Activated naive CD4-positive, alpha-beta T cell treated with anti-CD3 and anti-CD28 coated beads, Interleukin-2, amount 50 U/mL, for 16 hours (primary cell): ENCODE measurements at places on chromosomes 1 and 21.

DNA sequence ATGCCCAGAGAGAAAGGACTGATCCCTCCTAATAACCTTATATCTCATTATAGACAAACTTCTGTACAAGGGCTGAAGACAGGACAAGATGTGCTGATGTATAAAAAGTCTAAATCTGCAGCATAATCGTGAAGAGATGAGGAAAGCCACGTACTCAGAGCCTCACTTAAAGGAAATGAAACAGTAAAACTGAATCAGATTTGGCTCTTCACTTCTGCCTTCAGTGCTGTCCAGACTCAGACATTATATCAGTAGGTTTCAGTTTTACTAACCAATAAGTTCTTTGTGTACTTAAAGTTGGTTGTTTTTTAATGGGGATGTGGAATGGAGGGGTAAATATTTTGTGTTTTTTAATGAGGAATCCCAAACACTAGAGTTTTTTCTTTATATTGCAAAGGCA, 45.3 kb upstream of the RGS1 start:
- DNase-seq, result no peak

- no peak for DNase-seq
These were observed 29.9 kb downstream of the TMCO1 start for GRCh38 chr1:165738794-165739193.

DNA sequence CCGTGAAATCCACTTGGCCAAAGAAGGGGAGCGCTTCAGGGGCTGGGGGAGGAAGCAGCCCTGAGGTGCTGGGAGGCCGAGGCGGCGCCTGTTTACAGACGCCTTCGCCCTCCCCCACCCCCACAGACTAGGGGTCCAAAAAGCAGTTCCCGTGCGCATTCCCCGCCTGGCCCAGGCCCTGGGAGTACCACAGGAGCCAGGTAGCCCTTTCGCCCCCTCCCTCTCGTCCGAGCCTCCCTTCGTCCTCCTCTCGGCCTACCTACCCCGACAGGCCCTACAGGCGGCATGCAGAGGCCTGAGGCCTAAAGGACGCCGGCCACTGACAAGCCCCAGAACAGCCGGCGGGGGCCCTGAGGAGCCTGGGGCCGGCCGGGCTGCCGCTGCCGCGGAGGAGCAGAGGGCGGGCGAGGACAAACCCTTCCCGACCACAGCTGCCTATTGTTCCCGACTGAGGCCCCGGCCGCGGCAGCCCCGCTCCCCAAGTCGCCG, 522 bp downstream of the RC3H1 start:
- peak; percentile 41 for DNase-seq

- no peak for DNase-seq
These were observed 51.4 kb downstream of the ADCY10 start for GRCh38 chr1:167862432-167863076.

DNA sequence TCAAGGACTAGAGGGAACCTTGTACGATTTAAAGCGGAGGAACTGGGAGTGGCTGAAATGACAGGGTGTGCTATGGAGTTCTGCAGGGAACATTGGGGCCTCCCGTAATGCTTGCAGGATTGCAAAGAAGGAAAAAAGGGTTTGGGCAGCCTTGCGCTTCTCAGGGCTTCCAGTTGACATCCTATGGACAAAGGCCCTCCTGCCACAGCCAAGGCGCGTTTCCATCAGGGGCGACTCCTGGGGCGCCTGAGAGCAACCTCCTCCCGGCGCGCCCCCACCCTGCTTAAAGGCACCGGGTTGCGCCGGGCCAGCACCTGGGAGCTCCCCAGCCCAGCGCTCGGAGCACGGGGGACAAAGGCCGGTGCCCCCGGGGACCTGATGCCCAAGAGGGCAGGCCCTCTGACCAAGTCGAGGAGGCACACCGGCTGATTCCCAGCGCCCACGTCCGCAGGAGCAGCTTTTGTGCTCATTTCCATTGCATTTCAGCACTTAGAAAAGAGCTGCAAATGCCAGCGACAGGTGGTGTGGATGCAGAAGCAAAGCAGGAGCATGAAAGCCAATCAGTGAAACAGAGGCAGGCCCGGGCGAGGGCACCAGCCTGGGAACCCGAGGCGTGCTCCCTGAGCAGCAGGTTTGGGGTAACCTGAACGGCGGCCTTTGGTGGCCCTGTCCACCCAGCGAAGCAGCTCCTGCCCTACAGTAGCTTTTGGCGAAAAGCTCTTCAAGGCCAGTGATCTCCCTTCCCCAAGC, 17.6 kb upstream of the RNF187 start:
- no peak for DNase-seq

GRCh38 chr1:94755675-94756074, 64.5 kb upstream of the SLC44A3 start:
- DNase-seq, result no peak

GRCh38 chr1:181204530-181204929, 116.0 kb downstream of the IER5 start:
- DNase-seq, result no peak

DNA sequence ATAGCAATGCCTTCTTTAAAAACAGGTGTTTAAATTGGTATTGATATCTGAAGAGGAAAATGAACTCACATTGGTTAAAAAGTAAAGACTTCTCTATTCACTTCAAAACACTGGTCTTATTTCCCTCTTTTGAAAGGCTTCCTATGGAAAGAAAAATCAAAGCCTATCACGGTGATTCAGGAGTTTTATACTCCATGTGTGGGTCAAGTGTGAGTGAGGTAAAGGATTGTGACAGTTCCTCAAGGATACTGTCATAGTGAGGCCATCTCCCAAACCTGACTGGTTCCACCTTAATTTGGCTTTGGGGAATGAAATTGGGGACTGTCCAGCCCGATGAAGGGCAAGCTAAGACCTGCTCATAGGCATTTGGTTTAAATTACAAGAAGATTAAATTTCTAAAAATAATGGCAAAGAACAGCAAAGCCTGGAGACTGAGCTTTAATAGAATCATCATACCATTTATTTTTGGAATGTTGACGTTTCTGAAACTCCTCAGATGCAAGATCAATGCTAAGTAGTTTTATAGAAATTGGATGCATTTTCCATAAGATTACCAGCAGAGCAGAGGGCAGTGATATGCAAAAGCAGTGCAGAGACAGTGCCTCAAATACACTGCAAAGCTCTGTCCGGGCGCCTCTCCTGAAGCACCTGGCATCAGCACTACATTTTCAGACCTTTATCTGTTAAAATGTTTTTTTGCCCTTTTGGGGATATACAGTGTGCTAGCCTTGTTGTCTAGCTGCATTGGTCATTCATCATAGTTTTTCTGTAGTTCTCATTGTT, 302.1 kb upstream of the SGIP1 start:
- DNase-seq, result no peak

DNA sequence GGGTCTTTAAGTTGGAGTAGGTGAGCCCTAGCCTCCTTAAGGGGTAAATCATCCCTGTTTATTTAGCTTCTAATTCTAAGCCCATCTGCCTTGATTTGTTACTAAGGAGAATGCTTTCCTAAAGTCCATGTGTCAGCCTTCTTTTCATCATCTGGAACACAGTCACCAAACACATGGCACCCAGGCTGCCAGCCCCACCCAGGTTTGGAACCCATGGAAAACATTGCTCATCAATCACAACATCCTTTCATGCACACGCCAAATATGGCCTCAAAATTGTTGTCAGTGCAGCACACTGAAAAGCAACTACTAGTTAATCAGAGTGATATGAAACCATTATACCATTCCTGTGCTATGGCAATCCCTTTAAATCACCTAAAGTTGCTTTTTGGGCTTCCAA, 386.7 kb upstream of the ESRRG start:
- DNase-seq, result no peak

- DNase-seq, result no peak
These were observed 51.0 kb upstream of the IKBKE start for GRCh38 chr1:206419250-206419649.

GRCh38 chr1:183838221-183838620, 33.3 kb downstream of the RGL1 start:
- no peak for DNase-seq

DNA sequence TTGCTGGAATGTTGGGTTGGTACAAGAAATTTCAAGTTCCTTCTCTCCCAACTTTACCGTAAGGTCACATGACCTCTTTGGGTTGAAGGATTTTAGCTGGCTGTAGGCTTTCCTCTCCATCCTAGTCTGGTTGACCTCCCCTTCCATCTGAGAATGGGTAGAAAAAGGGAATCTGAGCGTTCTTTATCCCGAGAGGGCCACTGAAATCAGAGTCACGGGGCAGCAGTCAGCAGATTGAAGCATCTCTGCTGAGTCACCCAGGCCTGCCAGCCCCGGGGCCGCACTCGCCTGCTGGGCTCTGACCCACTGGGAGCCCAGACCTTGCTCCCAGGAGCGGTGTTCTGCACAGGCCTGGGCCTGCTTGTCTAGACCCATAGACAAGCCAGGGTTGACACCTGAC, 31.0 kb downstream of the TMCC2 start:
- no peak for DNase-seq

GRCh38 chr1:51728611-51729155, 111.8 kb downstream of the OSBPL9 start:
- DNase-seq, result no peak

GRCh38 chr1:223811634-223812101, 34.1 kb downstream of the TP53BP2 start:
- no peak for DNase-seq

DNA sequence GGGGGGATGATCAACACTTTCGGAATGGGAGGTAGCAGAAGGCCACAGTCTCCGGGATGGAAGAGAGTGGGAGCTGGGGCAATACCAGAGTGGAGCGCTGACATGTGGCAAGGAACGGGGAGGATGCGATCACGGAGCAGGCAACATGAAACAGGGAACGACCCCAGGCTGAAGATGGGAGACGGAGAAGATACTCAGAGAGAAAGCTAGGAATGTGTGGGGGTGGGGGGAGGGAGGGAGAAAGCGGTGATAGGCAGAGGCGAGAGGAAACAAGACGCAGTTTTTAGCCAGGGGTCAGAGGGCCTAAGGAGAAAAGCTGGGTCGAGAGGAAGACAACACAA, 577 bp downstream of the RAB3GAP2 start:
- DNase-seq, result peak; percentile 11

- peak; percentile 3 for DNase-seq
These were observed 14.7 kb downstream of the WNT3A start for GRCh38 chr1:228021355-228022030.

DNA sequence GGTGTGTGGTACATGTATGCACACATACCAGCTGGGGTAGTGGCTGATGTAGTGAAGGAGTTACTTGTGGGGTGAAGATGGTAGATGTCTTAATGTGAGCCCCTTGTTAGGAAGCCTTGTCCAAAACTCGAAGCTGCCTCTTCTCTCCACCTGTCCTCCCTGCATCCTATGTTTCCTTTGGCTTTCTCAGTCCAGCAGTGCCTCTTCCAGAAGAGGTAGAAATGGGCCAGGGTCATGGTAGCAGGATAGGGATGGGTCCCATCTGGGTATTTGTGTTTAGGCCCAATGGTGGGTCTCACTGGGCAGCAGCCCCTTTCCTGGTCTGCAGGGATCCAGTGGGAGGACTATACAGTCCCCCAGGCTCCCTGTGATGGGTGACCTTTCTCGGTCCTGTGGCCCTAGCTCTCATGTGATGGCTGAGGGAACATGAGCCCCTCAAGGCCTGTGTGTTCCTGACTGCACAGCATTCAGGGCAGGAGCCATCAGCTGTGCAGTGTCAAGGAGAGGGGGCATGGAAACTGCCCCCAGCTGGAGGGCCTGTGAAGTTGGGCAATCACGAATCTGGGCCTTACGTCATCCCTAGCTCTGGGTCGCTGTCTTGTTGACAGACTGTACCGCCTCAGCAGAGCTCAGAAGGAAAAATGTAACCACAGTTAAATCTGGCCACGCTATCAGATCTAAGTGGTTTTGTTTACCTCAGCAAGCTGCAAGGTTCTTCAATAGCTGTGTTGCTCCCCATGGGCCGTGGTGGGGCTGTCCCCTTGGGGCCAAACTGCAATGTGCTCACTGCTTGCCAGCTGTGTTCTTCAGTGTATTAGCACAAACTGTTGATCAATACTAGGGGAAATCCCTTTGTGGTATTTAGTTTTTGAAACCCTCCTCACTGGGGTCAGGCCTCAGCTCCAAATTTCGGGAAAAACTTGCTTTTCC, 82.7 kb downstream of the NOS1AP start:
- DNase-seq, result no peak

DNA sequence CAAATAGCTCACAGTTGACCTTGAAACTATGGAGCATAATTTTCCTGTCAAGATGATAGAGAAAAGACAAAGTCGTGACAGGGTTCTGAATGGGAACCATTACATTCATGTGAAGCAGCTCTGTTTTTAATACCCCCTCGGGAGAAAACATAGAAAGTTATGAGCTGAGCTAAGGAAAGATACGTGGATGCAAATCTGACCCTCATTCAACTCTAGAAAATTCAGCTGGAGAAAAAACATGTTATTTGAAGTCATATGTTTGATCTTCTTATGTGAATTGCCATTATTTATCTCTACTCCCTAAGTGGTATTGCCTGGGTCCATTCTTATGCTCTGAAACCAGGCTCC, 48.0 kb upstream of the LRRC52 start:
- no peak for DNase-seq

GRCh38 chr1:177017287-177017852, 147.1 kb downstream of the ASTN1 start:
- DNase-seq, result no peak

DNA sequence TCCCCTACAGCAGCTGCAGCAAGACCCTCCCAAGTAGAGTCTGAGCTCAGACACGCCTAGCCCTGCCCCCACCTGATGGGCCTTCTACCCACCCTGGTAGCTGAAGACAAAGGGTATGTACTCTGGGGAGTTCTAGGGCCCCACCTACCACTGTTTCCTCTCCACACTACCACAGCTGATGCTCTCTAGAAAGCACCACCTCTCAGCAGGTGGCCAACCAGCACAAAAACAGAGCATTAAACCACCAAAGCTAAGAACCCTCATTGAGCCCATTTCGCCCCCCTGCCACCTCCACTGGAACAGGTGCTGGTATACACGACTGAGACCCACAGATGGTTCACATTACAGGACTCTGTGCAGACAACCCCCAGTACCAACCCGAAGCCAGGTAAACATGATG, 258.9 kb downstream of the SETD4 start:
- no peak for DNase-seq

- DNase-seq, result no peak
These were observed 58.9 kb downstream of the ST3GAL3 start for GRCh38 chr1:43766086-43766784.

- DNase-seq, result peak; percentile 55
These were observed 92.5 kb downstream of the SLC25A24 start for GRCh38 chr1:108107658-108108057.

- DNase-seq, result no peak
These were observed 25.4 kb downstream of the FBXO42 start for GRCh38 chr1:16326833-16327404.

DNA sequence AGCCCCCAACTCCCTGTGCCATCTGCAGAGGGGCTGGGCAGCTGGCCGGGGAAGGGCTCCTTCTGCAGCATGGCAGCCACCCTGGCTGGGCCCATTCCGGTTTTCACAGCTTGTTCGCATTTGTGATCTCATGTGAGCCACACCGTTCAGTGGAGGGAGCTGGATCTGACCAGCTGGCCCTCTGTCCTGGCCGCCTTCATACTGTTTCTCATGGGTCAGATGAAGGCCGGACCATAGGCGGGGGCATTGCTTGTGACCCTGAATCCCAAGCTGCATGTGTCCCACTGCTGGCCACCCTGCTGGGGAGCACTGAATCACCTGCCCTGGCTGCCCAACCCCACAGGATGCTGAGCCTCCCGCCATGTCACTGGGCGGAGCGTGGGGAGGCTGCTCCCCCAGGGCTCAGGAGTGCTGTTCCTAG, 36.4 kb upstream of the PRSS38 start:
- DNase-seq, result no peak
